SJSA1 (cell line): ENCODE measurements at places on chromosomes 6 and 20.

- no peak overlapping the region for H3K4me3 ChIP-seq
- no peak overlapping the region for H3K27ac ChIP-seq
- H3K36me3 ChIP-seq = no peaks in the 10 kb centered on the region
- DNase-seq = no peak
These were observed 142.9 kb downstream of the LRFN2 start for GRCh38 chr6:40444312-40444711.

DNA sequence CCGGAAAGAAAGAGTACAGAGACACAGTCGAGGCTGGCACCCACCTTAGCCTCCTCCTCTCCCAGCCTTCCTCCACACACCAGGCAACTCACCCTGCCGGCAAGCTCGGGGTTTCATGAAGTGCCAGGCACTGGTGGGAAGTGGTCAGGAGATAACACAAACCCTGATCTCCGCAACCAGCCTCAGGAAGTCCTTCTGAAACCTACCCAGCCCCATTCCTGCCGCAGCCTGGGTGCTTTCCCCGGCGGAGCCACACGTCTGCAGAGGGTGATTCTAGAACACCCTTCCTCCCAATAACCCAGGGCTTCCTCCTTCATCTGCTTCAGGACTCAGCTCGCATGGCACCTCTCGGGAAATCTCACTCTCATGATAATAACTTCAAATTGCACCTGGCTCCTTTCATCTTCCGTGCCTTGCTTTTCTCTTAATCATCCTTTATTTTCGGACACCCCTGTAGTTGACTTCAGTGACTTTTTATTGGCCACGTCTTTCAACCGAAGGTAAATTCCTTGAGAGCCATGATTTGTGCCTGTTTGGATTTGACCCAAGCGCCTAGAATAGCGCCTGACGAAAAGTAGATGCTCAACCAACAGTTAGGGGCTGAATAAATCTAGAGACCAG, 8.7 kb upstream of the HLA-E start:
- no peak overlapping the region for H3K27ac ChIP-seq
- H3K27me3 ChIP-seq = peaks cover 58% of the 10 kb centered on the region
- no peak for DNase-seq
- H3K4me1 ChIP-seq = 0 out of 2 replicates have a peak, but pooled peaks cover 4% of the 10 kb centered on the region
- H3K36me3 ChIP-seq = no peaks in the 10 kb centered on the region

DNA sequence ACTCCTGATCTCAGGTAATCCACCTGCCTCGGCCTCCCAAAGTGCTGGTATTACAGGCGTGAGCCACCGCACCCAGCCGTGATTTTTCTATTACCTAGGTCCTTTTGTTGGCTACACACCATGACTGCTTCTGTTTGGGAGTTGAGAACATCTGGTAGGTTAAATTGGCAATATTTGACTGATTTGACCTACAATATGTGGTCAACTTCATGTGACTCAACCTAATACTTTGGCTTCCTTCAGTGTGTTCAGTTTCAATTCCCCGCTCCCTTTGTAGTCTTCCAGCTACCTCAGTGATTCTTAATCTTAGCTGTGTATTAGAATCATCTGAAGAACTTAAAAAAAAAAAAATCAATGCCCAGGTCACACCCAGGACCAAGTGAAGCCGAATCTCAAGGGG, 47.4 kb downstream of the MYB start:
- H3K27ac ChIP-seq = no peak overlapping the region
- H3K4me1 ChIP-seq = no peaks in the 10 kb centered on the region
- no peak for DNase-seq
- no peaks in the 10 kb centered on the region for H3K27me3 ChIP-seq
- no peak overlapping the region for H3K4me3 ChIP-seq
- H3K36me3 ChIP-seq = no peaks in the 10 kb centered on the region

DNA sequence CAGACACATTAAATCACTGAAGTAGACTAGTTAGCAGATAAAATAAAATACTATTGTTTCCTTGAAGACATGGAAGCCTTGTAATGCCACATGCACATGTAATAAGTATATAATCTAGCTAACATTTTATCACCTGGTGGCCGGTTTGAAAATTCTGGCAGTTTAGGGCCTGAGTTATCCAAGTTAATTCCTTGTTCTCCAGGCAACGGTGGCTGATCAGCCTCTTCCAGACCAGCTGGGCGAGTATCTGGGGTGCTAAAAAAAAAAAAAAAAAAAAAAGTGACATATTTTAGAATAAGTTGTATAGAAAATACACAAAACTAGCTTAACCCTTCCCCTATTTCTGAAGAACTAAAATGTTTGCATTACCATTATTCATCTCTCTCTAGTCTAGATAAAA, 42.5 kb downstream of the TP53INP2 start:
- H3K4me1 ChIP-seq = no peaks in the 10 kb centered on the region
- H3K27me3 ChIP-seq = no peaks in the 10 kb centered on the region
- no peak for DNase-seq
- H3K36me3 ChIP-seq = peaks cover 71% of the 10 kb centered on the region

- H3K4me1 ChIP-seq = peaks cover 17% of the 10 kb centered on the region
- peak overlapping the region; percentile 49 for H3K27ac ChIP-seq
- peaks cover 7% of the 10 kb centered on the region for H3K36me3 ChIP-seq
- H3K4me3 ChIP-seq = peak overlapping the region; percentile 99
- no peak for DNase-seq
These were observed 765 bp upstream of the GMDS start for GRCh38 chr6:2245877-2246863.

- H3K36me3 ChIP-seq = no peaks in the 10 kb centered on the region
- H3K4me3 ChIP-seq = no peak overlapping the region
- no peak overlapping the region for H3K27ac ChIP-seq
- H3K4me1 ChIP-seq = no peaks in the 10 kb centered on the region
- peaks cover 33% of the 10 kb centered on the region for H3K27me3 ChIP-seq
These were observed 421.3 kb downstream of the PREX1 start for GRCh38 chr20:48406498-48406897.

DNA sequence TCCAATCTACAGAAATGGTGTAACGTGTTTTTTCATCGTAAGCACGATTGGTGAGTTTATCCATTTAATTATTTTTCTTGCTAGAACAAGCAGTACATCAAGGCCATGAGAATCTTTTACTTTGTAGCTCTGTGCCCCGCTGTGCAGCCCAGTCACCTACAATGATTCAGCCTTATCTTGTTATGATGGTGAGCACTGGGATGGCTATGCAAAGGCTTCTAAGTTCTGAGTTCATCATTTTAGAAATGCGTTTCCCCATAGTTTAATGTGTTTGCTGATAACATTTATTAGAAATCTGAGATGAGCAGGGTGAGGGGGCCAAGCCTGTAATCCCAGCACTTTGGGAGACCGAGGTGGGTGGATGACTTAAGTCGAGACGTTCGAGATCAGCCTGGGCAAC, 111.8 kb upstream of the QKI start:
- no peaks in the 10 kb centered on the region for H3K4me1 ChIP-seq
- H3K4me3 ChIP-seq = no peak overlapping the region
- no peaks in the 10 kb centered on the region for H3K27me3 ChIP-seq

- no peak overlapping the region for H3K4me3 ChIP-seq
- H3K27me3 ChIP-seq = no peaks in the 10 kb centered on the region
- H3K27ac ChIP-seq = peak overlapping the region; percentile 36
- H3K4me1 ChIP-seq = no peaks in the 10 kb centered on the region
- H3K36me3 ChIP-seq = no peaks in the 10 kb centered on the region
These were observed 111.6 kb downstream of the TINAG start for GRCh38 chr6:54419885-54420284.

GRCh38 chr6:139187489-139187888, 52.6 kb downstream of the HECA start:
- no peaks in the 10 kb centered on the region for H3K4me1 ChIP-seq
- DNase-seq = no peak
- no peak overlapping the region for H3K27ac ChIP-seq
- H3K36me3 ChIP-seq = no peaks in the 10 kb centered on the region

- H3K27me3 ChIP-seq = no peaks in the 10 kb centered on the region
- no peak for DNase-seq
- no peaks in the 10 kb centered on the region for H3K36me3 ChIP-seq
These were observed 267.4 kb downstream of the CENPW start for GRCh38 chr6:126607289-126607688.

- no peak overlapping the region for H3K27ac ChIP-seq
- H3K36me3 ChIP-seq = no peaks in the 10 kb centered on the region
- no peak overlapping the region for H3K4me3 ChIP-seq
- H3K27me3 ChIP-seq = no peaks in the 10 kb centered on the region
These were observed 114.8 kb downstream of the SMOC2 start for GRCh38 chr6:168555618-168556273.

DNA sequence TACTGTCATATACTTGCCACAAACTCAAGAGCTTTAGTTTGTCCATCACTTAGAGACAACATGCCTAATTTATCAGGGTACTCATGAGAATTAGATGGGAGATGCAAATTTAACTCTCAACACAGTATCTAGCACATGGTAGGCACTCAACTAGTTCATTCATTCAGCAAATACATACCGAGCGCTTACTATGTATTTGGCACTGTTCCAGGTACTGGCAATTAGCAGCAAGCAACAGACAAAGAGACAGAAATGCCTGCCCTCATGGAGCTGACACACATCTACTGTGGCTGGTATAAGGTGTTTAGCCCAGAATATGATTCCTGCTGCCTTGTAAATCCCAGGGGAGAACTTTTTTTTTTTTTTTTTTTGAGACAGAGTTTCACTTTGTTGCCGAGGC, 4.8 kb downstream of the MICAL1 start:
- no peaks in the 10 kb centered on the region for H3K27me3 ChIP-seq
- no peak overlapping the region for H3K27ac ChIP-seq
- H3K4me1 ChIP-seq = peaks cover 9% of the 10 kb centered on the region
- DNase-seq = no peak
- H3K36me3 ChIP-seq = peaks cover 81% of the 10 kb centered on the region

- DNase-seq = no peak
- H3K27ac ChIP-seq = no peak overlapping the region
- H3K27me3 ChIP-seq = no peaks in the 10 kb centered on the region
These were observed 363.3 kb downstream of the SMOC2 start for GRCh38 chr6:168804331-168804730.

- H3K36me3 ChIP-seq = no peaks in the 10 kb centered on the region
- H3K4me1 ChIP-seq = no peaks in the 10 kb centered on the region
- H3K27me3 ChIP-seq = no peaks in the 10 kb centered on the region
- H3K4me3 ChIP-seq = no peak overlapping the region
- DNase-seq = no peak
These were observed 80.0 kb upstream of the FOXQ1 start for GRCh38 chr6:1231941-1232340.

DNA sequence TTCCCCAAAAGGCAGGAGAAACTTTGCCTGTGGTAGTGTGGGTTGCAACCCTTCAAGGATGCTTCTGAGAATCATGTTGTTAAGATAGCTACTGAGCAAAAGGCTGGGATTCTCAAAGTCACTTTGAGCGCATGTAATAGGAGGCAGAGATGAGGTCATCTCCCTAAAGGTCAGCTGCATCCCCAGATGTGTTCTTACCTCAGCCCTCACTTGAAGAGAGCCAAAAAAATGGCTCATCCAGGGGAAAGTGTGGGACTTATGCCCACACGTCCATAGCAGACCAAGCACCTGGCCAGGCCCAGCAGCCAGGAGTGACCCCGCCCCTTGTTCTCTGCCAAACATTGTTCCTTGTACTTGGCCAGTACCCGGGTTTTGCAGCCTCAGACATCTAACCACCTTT, 187.0 kb upstream of the BMP2 start:
- H3K4me1 ChIP-seq = peaks cover 25% of the 10 kb centered on the region
- no peak overlapping the region for H3K4me3 ChIP-seq
- H3K27me3 ChIP-seq = no peaks in the 10 kb centered on the region
- H3K36me3 ChIP-seq = no peaks in the 10 kb centered on the region
- no peak for DNase-seq
- H3K27ac ChIP-seq = no peak overlapping the region

DNA sequence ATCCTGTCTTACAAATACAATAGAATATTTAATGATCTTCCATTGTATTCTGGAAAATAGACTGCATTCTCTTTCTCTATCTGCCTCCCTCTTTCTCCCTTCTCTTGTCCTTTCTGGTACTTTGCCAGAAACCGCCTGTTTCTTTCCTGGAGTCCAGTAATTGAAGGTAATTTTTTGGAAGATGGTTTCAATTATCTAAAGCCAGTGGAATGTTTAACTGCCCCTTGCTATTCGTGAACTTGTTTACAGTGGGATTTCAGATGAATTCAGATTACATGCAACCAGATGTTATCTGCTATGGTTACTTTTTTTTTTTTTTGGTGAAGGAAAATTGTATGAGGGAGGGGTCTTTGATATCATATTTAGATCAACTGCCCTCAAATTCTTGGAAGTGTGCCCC, 655.5 kb upstream of the FLRT3 start:
- H3K27me3 ChIP-seq = no peaks in the 10 kb centered on the region
- DNase-seq = peak; percentile 16
- H3K4me3 ChIP-seq = no peak overlapping the region
- no peaks in the 10 kb centered on the region for H3K4me1 ChIP-seq
- no peak overlapping the region for H3K27ac ChIP-seq
- H3K36me3 ChIP-seq = no peaks in the 10 kb centered on the region

DNA sequence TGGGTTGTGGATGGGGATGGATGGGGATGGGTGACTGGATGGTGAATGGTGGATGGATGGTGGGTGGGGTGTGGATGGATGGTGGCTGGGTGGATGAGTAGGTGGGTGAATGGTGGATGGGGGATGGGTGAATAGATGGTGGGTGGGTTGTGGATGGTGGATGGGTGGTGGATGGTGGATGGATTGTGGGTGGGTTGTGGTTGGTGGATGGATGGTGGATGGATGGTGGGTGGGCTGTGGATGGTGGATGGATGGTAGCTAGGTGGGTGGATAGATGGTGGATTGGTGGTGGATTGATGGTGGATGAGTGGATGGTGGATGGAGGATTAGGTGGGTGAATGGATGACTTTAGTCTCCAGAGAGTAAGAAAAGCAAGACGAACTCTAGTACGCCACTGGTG, 57.6 kb downstream of the YTHDF1 start:
- H3K4me1 ChIP-seq = no peaks in the 10 kb centered on the region
- peaks cover 60% of the 10 kb centered on the region for H3K27me3 ChIP-seq
- no peak overlapping the region for H3K4me3 ChIP-seq
- no peaks in the 10 kb centered on the region for H3K36me3 ChIP-seq
- DNase-seq = no peak

- H3K4me3 ChIP-seq = no peak overlapping the region
- H3K36me3 ChIP-seq = no peaks in the 10 kb centered on the region
- no peaks in the 10 kb centered on the region for H3K4me1 ChIP-seq
- H3K27me3 ChIP-seq = no peaks in the 10 kb centered on the region
These were observed 548.9 kb downstream of the CBLN4 start for GRCh38 chr20:55456316-55456940.

GRCh38 chr6:167497428-167498056, 172.7 kb downstream of the TTLL2 start:
- no peak overlapping the region for H3K4me3 ChIP-seq
- H3K27me3 ChIP-seq = no peaks in the 10 kb centered on the region
- H3K4me1 ChIP-seq = peaks cover 26% of the 10 kb centered on the region
- H3K36me3 ChIP-seq = no peaks in the 10 kb centered on the region

DNA sequence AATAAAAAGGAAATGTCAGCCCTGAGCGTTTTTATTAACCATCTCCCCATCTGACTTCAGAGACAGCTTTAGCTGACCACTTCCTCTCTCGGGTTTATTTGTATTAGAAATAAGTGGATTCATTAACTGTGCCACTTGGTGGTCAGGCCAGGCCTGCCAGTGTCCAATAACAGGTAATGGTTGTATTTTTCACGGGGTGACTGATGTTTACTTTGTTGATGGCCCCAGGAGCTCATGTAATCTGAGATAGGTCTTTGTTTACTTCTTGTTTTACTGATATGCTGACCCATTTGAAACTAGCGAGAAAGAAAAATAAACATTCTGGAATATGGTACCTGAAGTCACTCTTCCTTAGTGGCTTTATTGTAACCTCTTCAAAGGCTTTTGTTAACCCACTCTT, 504.3 kb upstream of the SLC35B3 start:
- H3K4me3 ChIP-seq = no peak overlapping the region
- no peak overlapping the region for H3K27ac ChIP-seq
- no peaks in the 10 kb centered on the region for H3K4me1 ChIP-seq
- no peaks in the 10 kb centered on the region for H3K36me3 ChIP-seq
- peak; percentile 23 for DNase-seq
- no peaks in the 10 kb centered on the region for H3K27me3 ChIP-seq
